HFFc6 (cell line): ENCODE measurements at places on chromosomes 6 and 20. TPM values are rescaled to one million over a fixed set of nuclear protein-coding genes. Genes with fewer than 3 reads are reported as not detected.

The EIF6 gene
- 172 and 176 TPM in 2 replicates for total RNA-seq

The HLA-A gene
- 126 to 152 TPM (median 129 TPM) in 3 replicates for total RNA-seq

- no peak for DNase-seq
These were observed 41.7 kb downstream of the SLC23A2 start for GRCh38 chr20:4959592-4959991.

DNA sequence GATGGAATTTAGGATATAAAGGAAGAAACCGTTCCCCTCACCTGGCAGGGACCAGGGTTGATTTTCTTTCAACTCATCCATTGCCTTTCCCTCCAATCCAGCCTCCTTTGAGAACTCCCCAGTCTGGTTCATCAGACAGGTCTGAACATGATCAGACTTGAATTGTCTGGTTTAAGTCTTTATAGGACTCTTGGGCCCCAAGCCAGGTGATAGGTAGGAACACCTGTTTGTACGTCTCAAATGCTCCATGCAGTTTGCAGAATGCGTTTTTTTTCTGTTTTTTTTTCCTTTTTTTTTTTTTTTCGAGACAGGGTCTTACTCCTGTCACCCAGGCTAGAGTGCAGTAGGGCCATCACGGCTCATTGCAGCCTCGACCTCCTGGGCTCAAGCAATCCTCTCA, 4.1 kb upstream of the CEP250 start:
- DNase-seq, result no peak

DNA sequence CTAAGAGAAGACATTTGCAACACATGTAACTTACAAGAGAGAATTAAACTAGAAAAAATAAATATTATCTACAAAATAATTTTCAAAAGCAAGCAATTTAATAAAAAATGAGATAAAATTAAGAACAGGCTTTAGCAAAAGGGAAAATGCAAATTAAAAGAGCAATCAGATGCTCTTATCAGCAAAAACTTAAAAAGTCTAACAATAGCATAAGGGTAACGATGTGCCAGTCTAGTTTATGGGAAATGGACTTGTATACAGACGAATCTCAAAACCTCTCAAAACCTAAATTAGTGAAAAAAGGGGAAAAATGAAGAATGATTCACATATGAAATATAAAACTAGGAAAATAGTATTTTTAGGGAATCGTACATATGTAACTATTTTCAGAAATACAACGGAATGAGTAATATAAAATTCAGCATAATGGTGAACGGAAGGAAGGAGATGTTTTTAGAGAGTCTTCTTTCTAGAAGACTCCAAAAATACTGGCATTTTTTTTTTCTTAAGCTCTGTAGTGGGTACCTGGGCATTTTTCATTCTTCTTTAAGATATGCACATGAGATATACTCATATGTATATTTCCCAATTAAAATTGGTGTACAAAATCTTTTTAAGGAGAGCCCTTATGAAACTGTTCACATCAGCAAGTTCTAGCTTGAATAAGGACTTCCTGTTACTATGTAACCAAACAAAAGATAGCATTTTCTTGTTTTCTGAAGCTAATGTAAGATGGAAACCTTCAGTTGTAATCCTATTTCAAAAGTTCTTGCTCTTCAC, 927 bp upstream of the MANEA start:
- no peak for DNase-seq
